ENCODE measurements at places on chromosomes 1 and 21.

GRCh38 chr1:25430967-25431881 lies 527 bp downstream of the MACO1 start:
- no peak for DNase-seq

DNA sequence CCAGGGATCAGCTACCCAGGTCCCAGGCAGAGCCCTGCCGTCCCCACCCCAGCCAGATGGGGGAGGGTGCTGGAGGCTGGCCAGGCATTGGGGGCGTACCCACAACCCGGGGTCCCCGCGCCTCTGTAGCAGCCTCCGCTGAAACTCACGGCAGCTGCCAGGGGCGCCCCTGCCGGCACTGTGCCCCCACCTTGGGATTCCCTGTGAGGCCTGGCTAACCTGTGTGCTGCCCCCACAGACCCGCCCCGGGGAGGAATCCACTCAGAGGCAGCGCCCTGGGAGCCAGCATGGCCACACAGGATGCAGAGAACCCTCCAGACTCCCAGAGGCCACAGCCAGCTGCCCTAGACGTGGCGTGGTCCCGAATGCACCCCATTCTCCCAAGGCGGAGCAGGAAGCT lies 3.8 kb downstream of the DVL1 start:
- DNase-seq, result no peak

DNA sequence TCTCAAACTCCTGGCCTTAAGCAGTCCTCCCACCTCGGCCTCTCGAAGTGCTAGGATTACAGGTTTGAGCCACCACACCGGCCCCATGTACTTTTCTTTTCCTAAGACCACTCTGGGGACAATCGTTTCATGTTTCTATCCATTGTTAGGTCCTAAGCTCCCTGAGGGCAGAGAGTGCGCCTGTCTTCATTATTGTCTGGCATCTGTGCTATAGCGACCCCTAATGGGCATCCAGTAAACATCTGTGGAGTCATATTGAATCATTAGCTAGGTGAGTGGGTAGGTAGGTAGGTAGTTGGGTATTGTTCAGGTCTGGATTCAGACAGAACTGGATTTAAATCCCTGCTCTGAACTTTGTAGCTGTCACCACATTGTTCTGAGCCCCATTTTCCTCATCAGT lies 66.1 kb downstream of the TMEM53 start:
- DNase-seq, result no peak

GRCh38 chr1:151326619-151327222 lies 495 bp downstream of the PI4KB start:
- peak; percentile 77 for DNase-seq

DNA sequence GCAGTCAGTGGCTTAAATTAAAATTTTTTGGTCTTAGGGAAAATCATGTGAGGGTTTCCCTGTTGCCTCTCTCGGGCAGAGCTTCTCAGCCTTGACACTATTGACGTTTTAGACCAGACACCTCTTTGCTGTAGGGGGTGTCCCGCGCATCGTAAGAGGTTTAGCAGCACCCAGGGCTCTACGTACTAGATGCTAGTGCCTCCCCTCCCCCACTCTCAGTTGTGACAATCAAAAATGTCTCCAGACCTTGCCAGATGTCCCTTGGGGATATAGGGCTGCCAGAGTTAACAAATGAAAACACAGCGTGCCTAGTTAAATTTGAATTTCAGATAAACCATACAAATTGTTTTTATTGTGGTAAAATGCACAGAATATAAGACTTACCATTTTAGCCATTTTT lies 293.3 kb downstream of the DISC1 start:
- DNase-seq, result peak; percentile 36

DNA sequence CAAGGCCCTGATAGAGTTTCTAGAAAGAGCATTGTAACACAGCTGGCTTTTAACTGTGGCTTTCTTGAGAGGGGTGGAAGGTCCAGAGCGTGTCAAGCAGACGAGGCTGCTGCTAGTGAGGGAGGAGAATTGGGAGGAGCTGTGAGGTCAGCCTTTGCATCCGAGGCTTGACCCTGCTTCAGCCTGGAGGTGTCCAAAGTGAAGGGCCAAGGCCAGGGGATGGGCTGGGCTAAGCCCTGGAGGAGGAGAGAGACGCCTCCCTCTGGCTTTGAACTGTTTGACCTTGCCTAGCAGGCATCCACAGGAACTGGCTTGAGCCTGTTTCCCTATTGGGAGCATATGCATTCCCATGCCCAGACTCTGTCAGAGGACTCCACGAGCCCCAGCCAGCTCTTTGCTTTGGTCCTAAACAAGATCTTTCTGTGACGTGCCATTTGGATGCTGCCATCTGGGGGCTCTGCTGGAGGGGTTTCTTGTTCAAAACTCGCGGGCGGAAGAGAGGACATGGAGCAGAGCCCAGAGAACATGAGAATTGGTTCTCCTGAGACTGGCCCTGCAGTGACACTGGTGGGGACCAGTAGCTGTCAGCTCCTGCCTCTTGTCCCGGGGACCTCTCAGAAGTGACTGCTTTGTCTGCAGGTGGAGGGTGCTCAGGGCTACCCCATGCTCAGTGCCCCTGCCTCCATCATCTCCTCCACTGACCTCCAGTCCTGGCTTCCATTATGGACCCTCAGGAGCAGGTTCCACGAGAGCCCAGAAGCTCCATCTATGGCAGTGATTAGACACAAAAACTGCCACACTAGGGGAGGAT lies 5.5 kb downstream of the ACTRT2 start:
- no peak for DNase-seq

GRCh38 chr21:35933466-35933865 lies 126.9 kb downstream of the SETD4 start:
- no peak for DNase-seq

DNA sequence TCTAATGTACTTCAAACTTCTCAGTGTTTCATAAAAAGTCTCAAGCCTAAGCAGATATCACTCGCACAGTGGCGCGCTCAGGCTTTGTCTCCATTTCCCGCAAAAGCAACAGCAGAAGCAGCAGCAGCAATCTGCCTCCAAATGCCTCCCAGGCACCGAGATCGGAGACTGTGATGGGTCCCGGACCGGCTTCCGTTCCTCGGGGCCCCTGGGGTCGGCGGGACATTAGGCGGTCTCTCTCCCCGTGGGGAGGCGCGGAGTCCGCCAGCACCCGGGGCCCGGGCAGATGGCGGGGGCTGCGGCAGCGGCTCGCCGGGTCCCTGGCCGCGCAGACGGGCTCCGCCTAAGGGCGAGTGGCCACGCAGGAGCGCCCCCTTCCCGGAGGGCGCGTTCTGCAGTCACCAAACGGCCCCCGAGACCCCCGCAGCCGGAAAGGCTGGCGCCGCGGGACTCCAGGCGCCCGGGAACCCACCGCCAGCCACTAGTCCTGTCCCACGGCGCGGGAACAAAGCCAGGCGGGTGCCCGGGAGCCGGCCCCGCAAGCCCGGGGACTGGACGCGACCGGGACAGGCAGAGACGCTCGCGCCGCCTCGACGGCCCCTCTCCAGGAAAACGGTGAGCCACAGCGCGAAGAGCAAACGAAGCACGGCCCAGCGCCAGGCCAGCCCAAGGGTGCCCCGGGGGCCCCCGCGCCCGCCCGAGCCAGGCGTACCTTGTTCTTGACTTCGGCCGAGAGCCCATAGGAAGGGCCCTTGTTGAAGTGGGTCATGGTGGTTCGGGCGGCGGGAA lies 590 bp downstream of the CNN3 start:
- peak; percentile 15 for DNase-seq

GRCh38 chr1:111032295-111032897 lies 68.7 kb upstream of the LRIF1 start:
- DNase-seq, result peak; percentile 65

DNA sequence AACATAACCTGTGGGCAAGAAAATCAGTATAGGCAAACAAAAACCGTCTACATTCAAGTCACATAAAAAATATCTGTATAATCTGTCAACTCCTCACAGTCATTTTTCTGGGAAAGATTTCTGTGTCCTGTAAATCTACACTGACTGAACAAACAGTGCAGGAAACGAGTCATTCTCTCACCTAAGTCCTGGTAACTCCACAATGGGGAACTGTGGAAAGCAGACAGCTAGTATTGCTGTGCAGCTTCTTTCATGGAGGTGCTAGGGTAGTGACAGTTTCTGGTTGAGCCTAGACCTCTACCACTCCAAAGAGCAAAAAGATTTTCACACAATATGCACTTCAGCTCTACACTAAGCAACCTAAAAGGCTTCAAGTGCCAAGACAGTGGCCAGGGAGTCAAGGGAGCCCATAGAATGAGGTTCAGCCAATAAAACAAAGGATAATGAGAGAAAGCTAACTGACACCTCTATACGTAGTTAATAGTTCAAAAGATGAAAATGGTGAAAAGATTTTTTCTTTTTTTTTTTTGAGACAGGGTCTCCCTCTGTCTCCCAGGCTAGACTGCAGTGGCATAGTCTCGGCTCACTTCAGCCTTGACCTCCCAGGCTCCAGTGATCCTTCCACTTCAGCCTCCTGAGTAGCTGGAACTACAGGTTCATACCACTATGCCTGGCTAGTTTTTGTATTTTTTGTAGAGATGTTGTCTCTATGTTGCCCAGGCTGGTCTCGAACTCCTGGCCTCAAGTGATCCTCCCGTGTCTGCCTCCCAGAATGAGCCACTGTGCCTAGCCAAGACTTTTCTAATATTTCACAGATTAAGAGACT lies 5.5 kb downstream of the PTP4A2 start:
- DNase-seq, result peak; percentile 42

DNA sequence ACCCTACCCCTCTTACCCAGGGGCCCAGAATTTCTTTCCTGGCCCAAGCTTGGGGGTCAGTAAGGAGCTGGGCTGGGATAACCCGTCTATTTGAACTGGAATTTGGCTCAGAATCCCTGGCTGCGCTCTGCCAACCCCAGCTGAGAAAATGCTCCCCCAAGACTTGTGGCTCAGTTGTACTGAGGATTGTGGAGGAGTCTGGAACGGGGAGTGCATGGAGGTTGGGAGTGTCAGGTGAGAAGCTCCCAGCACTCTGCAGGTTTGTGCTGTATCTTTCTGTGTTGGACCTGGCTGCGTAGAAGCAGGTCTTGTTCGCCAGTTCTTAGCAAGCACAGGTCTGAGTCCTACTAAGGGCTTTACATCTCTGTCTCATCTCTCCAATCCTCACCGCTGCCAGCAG lies 1.6 kb downstream of the TCEA3 start:
- no peak for DNase-seq

DNA sequence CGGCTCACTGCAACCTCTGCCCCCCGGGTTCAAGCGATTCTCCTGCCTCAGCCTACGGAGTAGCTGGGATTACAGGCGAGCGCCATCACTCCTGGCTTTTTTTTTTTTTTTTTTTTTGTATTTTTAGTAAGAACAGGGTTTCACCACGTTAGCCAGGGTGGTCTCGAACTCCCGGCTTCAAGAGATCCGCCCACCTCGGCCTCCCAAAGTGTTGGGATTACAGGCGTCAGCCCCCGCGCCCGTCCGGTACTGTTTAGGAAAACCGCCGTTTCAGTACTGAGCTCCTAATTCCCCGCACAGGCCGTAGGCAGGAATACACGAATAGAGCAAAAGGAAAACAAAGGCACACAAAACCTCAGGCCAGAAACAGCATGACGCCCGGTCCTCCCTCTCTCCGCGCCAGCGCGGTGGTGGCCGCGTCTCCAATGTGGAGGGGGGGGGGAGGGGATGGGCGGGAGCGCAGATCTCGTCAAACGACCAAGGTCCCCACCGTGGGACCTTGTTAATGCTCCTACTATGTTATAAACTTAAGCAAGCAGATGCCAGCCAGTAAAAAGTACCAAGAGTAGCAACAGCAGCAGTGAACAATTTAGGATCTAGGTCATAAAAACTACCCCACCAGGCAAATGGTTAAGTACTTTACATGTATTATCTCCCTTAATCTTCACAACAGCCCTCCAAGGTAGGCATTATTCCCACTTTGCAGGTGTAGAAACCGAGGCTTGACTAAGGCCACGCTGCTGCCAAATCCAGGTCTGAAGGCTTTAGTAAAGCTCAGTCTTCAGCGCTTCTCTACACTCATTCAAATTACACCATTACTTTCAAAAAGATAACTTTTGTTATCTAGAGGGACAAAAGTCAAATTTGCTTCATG lies 648 bp upstream of the ADAR start:
- peak; percentile 46 for DNase-seq

DNA sequence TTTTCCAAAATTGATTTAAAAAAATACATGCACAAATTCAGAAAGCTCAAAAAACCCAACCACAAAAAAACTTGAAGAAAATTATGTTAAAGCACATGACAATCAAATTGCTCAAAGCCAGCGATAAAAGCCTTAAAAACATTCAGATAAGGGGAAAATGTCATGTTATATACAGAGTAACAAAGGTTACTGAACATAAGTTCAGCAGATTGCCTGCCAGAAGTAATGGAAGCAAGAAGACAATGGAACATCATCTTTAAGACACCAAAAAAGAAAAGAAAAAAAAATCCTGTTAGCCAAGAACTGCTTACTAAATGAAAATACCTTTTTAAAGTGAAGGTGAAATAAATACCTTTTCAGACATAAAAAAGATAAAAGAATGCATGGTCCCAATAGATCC lies 147.2 kb upstream of the SGIP1 start:
- no peak for DNase-seq

- no peak for DNase-seq
Measured at GRCh38 chr1:62371375-62371774, 52.1 kb upstream of the KANK4 start.

DNA sequence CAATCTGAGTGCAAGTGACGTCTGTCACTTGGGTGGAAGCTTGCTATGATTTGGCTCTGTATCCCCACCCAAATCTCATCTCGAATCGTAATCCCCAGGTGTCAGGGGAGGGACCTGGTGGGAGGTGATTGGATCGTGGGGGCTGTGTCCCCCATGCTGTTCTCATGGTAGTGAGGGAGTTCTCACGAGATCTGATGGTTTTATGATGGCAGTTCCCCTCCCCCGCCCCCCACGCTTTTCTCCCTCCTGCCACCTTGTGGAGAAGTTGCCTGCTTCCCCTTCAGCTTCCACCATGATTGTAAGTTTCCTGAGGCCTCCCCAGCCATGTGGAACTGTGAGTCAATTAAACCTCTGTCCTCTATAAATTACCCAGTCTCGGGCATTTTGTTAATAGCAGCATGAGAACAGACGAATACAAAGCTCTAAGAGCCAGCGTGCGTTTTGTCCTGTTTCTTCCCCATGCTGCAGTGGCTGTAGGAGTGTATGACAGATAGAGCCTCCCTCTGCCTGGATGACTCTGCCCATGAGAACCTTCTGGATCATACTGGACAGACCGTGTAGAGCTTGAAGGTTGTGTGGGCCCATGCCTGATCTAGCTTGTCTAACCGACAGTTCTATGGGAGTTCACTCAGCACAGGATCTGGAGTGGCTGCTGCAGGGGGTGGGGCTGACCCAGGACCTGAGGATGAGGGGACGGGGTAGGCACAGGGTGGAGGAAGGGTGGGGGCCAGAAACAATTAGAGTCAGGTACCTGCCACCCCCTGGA lies 139.7 kb upstream of the ERRFI1 start:
- no peak for DNase-seq

- DNase-seq, result no peak
Measured at GRCh38 chr1:39826583-39826982, 37.9 kb upstream of the BMP8B start.

DNA sequence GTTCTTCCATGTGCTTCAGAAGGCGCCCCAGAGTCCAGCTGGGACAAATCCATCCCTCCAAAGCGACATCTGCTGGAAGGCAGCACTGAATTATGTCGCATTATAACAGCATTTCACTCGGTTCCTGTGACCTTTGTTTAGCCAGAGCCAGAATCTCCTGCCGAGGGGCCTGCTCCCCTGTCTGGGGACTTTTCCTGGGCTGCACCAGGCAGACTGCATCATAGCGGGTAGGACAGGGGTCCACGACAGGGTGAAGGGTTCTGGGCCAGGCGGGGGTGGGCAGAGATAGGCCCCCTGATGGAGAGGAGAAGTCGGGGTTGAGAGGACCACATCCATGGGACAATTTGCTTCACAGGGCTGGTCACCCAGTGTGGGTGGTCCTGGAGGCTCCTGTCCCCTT lies 276.9 kb downstream of the MATN1 start:
- DNase-seq, result no peak

GRCh38 chr1:204446413-204447111 lies 34.9 kb upstream of the PPP1R15B start:
- DNase-seq, result peak; percentile 85

- no peak for DNase-seq
Measured at GRCh38 chr21:32387151-32387550, 5.7 kb downstream of the URB1 start.
